Bronchial smooth muscle cell (primary cell): ENCODE measurements at places on chromosomes 1 and 21. TPM values are rescaled to one million over a fixed set of nuclear protein-coding genes. Genes with fewer than 3 reads are reported as not detected.

PDXK gene
- 115 and 132 TPM in 2 replicates for total RNA-seq

NMNAT1 gene
- total RNA-seq: 15.6 and 18.0 TPM in 2 replicates

VSIG8 gene
- under 0.01 TPM in 2 replicates for total RNA-seq

KIF26B gene
- 0.26 and 1.3 TPM in 2 replicates for total RNA-seq

PRMT6 gene
- total RNA-seq: 12.5 and 18.8 TPM in 2 replicates

SLC19A2 gene
- 4.4 and 6.3 TPM in 2 replicates for total RNA-seq

RGS8 gene
- under 0.01 and 0.09 TPM in 2 replicates for total RNA-seq

OR2T3 gene
- total RNA-seq: not detected in 2 replicates

TNFAIP8L2 gene
- not detected in 2 replicates for total RNA-seq

SPRR2B gene
- not detected in 2 replicates for total RNA-seq

CLEC20A gene
- total RNA-seq: not detected in 2 replicates

GOLT1A gene
- total RNA-seq: not detected in 2 replicates

HES3 gene
- total RNA-seq: not detected in 2 replicates

LCE3E gene
- total RNA-seq: not detected in 2 replicates

VCAM1 gene
- 20.8 and 21.8 TPM in 2 replicates for total RNA-seq

SMCP gene
- total RNA-seq: not detected in 2 replicates

DYRK3 gene
- total RNA-seq: 15.4 and 24.6 TPM in 2 replicates

TTLL7 gene
- total RNA-seq: 12.9 and 14.5 TPM in 2 replicates

YBX1 gene
- 952 and 1,093 TPM in 2 replicates for total RNA-seq

OR2L8 gene
- not detected in 2 replicates for total RNA-seq

LCE2B gene
- not detected in 2 replicates for total RNA-seq

CDA gene
- total RNA-seq: 0.63 TPM in 1 of 2 replicates, not detected in the other

LCE1F gene
- not detected in 2 replicates for total RNA-seq

GJA8 gene
- total RNA-seq: not detected in 2 replicates

HSD3B2 gene
- total RNA-seq: not detected in 2 replicates

VAV3 gene
- not detected in 2 replicates for total RNA-seq

RGS13 gene
- under 0.01 TPM in 1 of 2 replicates, not detected in the other for total RNA-seq

PAFAH2 gene
- total RNA-seq: 5.2 and 6.1 TPM in 2 replicates

ADAMTS5 gene
- 5.4 and 7.7 TPM in 2 replicates for total RNA-seq

SFN gene
- 0.47 and 1.8 TPM in 2 replicates for total RNA-seq

HAO2 gene
- not detected in 2 replicates for total RNA-seq

PPOX gene
- total RNA-seq: 8.9 and 12.6 TPM in 2 replicates

ZNF593OS gene
- total RNA-seq: not detected in 2 replicates

PEA15 gene
- 38.8 and 50.3 TPM in 2 replicates for total RNA-seq
